ENCODE measurements at places on chromosomes 3 and 15.

GRCh38 chr15:70853973-70854665 is at the start of gene LARP6:
Gene LARP6, minus strand, starts transcription at chr15:70854157. Its CDS starts 69 bp downstream, at chr15:70854088.
- DNase-seq: no peak

DNA sequence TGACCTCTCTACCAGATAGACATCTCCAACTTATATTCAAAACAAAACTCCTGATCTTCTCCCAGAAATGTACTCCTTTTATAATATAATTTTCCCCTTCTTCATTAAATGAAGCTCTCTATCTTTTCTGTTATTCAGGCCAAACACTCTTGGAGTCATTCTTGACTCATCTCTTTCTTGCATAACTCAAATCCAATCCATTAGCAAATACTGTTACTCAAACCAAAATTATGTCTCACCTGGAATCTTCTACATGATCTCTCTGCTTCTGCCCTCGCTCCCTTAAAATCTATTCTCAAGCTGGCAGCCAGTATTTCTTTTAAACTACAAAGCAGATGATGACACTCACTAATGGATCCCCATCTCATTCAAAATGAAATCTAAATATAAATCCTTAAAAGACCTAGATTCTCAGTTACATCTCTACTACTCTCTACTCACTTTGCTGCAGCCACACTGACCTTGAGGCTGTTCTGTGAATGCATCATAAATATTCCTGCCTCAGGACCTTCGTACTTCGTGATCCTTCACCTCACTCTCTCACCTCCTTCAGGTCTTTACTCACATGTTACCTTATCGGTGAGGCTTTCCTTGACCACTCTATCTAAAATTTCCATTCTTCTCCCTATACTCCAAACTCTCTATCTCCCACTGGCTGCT is 160.9 kb downstream of the TBC1D5 start:
- no peak for DNase-seq

GRCh38 chr3:73783811-73784210 is 159.1 kb upstream of the PDZRN3 start:
- no peak for DNase-seq

DNA sequence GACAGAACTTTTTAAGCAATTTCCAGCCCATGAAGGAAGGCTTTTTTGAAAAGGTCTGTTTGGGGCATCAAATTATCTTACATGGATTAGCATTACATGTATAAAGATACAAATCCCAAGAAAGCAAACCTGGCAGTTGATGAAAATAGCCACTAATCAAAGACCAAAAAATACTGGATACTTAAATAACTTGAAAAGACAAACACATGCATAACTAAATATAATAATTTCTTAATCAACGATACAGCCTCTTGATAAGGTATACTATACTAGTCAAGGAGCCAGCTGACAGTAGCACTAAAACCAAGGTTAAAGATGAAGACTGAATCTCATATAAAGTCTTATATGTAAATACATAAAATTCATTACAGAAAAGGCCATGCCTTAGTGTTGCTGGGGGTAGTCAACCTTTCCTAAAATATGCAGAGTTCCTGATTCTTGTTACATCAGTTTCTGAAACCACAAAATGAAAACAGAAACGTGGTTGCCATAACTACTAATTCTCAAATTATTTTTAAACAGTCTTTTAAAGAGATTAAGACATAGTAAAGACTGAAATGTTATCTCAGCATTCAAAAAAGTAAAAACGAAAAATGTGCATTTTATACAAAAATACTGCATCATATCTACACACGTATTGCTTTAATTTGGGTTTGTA is 2.0 kb downstream of the ANKRD28 start:
- no peak for DNase-seq

DNA sequence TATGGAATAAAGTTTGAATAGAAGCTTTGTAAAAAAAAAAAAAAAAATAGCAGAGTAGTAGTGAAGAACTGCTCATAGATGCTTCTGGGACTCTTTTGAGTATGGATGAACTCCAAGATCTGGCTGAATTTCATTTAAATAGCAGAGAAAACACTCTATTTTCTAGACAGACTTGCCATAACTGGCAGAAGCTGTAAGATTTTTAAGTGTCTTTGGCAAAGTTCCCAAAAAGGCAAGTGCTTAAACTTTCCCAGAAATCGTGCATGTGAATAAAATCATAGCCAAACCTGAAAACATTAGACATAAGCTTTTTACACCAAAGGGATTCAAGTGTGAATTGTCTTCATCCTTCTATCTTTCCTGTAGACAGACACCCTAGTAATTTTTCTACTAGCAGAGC is 110.3 kb upstream of the MITF start:
- DNase-seq: no peak

GRCh38 chr3:67534594-67534993 is 119.8 kb downstream of the SUCLG2 start:
- DNase-seq: no peak

DNA sequence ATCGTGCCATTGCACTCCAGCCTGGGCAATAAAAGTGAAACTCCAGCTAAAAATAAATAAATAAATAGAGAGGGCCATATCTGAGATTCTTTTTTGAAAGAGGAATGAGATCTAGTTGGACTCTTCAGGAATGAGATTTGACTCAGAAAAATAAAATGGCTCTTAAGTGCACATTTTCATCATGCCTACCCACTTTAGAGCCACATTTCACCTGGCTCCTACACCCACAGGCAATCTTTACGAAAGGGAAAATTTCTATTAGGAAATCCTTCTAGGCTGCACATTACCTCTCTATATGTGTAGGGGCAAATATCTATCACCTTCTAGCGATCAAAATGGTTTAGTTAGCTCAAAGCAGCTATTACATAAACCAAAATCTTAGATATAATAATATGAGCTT is 16.9 kb upstream of the NLGN1 start:
- no peak for DNase-seq

GRCh38 chr3:119911748-119912147 is 129.8 kb downstream of the NR1I2 start:
- no peak for DNase-seq

GRCh38 chr3:11784971-11785377 is 61.7 kb downstream of the TAMM41 start:
- DNase-seq: no peak

DNA sequence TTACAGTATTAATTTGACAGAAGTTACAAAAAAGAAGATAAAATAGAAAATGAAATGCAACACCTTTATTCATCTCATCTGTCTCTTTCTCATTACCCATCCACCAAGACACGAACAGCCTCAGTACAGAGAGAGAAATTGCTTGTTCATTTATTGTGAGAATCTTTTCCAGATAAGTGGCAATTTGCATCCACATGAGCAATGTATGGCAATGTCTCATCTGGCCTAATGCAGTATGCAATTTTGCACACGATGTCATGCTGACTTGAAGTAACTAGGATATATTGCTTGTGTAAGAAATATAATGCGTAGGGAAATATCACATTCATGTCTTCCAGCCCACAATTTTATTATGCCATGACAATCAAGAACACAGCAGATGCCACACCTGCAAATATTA is 866.9 kb downstream of the ROBO1 start:
- no peak for DNase-seq

DNA sequence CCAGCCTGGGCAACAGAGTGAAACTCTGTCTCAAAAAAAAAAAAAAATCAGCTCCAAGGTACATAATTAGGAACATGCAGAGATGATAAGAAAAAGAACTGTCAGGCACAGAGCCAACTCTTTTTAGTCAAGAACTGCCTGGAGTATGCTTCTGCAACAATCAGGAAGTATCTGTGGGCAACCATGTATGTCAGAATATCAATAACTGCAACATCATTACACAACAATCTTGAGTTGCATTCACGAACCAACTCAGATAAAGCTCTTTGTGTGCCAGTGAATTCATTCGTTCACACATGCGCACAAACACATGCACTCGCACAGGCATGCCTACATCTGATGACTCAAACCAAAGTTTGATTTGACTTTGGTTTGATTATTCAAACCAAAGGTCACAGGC is 32.1 kb downstream of the EFHB start:
- DNase-seq: no peak

DNA sequence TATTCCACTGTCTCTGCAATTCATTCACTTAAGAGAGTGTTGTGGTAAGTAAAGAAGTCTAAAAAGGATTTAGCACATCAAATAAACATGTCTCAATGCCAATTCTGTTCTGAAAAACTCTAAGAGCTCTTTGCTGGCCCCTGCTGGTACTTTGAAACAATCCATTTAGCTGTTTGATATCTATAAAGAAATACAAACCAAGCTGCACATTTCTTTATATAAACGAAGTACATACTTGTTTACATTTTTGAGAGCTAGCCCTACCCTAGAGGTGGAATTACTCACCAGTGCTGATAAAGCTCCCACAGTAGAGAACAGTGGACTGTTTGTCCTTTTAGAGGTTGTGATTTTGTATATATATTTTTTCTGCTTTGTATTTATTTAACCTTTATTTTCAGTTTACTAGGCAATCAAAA is 75.5 kb downstream of the NEDD4 start:
- DNase-seq: no peak

GRCh38 chr15:70869346-70869745 is 15.4 kb upstream of the LARP6 start:
- DNase-seq: no peak

DNA sequence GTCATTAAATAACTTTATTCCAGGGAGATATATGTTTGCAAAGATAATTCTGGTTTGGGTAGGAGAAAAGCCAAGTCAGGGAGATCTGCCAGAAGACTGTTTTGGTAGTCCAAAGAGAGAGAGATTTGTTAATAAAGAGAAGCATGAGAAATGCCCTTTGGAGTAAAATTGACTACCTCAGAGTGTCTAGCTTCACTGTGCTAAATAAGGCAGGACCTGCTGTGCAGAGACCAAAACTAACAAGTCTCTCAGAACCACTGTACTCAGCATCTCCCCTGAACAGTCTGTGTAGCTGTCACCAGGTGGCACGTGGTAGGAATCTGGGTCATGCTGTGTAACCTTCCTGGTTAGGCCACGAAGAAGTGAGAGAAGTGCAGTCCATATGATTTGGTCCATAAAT is 31.6 kb upstream of the SLC35G2 start:
- peak; percentile 28 for DNase-seq

- DNase-seq: no peak
These were observed 61.5 kb downstream of the C3orf38 start for GRCh38 chr3:88211096-88211890.

DNA sequence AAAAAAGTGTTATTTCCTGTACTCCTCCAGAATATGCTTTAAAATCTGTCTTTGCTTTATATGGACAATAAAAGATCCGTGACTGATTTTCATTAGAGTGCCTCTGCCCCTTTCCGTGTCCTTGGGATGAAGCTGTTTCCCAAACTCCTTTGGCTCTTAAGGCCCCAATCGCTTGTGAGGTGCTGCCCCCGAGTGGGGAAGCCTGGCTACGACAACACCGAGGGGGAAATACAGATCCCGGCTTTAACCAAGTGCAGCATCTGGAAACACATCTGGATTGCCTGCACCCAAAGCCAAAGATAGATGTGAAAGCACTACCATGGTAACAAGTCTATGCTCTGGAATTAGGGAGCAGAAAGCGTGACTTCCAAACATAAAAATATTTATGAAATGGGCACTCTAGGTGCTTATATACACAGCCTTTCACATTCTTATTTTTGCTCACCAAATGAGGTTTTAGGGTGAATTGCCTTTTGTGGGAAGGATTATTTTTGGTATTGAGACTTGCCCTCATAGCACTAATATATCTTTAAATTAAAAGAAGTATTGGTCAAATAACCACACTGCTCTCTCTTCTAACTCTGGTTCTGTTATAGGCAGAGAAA is 40.6 kb upstream of the ADCY5 start:
- DNase-seq: peak; percentile 35

- no peak for DNase-seq
These were observed 41.1 kb downstream of the IGF1R start for GRCh38 chr15:98689431-98689861.

GRCh38 chr15:38828031-38828532 is 263.5 kb upstream of the RASGRP1 start:
- DNase-seq: no peak

- DNase-seq: no peak
These were observed 58.2 kb downstream of the FGD5 start for GRCh38 chr3:14876921-14877333.

GRCh38 chr3:63193647-63194046 is 84.5 kb upstream of the SYNPR start:
- DNase-seq: peak; percentile 3

DNA sequence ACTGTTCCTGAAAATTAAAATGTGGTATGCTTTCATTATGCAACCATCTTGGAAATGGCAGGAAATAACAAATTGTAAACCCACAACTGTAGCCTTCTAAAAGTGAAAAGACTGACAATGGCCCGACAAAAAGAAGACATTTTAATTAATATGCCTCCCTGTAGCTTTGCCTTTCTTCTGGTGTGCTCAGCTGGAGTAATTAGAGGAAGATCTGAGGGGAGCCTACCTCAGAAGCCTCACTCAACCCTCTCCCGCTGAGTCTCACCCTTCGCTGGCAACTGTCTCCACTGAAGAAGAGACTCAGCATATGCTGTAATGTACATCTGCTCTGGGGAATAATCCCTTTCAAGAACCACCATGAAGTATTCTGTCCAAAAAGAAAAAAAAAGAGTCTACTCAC is 104.7 kb upstream of the SETMAR start:
- DNase-seq: no peak

- DNase-seq: no peak
These were observed 57.3 kb upstream of the PLSCR4 start for GRCh38 chr3:146308222-146308621.

DNA sequence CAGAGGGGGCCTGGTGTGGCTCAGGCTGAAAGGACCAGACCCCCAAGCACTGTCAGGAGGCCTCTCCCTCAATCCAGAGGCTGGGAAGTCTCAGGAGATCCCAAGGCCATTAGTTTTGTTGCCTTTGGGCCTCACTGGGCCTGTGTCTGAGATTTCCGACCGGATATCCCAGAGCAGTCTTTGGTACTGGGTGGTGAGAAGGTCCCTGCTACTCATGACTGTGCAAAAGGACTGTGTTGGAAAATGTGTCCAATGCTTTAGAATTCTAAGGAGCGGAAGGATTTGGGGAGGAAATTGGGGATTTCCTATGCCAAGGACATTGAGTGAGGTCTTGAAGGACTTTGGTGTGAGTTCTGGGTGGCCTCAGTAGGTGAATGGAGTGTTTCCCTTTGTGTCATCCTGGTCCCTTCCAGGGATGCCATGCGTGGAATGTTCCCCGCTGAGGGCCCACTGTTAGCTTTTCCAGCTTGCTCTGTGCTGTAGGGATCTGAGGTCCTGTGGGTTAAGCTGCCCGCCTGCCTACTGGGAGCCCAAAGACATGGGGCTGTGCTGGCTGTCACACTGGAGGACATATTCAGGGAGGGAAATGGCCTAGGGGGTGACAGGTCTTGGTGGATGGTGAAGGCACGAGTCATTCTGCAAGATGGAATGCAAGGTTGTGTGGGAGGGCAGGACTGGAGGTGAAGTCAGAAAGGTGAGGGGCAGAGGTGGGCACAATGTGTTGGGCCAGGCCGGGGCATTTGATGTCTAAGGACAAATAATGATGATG is 16.4 kb downstream of the SMAD6 start:
- no peak for DNase-seq

DNA sequence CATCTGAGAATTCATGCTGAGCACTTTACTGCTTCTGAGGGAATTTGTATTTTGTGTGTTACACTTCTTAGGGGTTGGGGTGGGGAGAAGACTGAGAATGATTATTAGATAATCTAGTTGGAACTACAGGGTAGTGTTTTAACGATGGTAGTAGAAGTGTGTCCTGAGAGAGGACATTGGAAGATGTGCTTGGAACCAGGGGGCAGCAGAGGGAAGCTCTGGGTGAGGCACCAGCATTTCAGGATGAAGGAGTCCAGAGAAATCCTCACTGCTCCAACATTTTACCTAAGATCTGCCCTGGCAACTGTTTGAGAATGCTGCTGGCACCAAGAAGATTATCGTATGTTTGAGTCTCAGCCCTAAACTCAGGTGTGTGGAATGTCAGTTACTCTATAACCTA is 145.5 kb downstream of the SQOR start:
- DNase-seq: no peak
